ENCODE measurements at places on chromosomes 5 and 9.
A peak's percentile ranks its signal among the peaks of the same experiment; 100 is the strongest.

DNA sequence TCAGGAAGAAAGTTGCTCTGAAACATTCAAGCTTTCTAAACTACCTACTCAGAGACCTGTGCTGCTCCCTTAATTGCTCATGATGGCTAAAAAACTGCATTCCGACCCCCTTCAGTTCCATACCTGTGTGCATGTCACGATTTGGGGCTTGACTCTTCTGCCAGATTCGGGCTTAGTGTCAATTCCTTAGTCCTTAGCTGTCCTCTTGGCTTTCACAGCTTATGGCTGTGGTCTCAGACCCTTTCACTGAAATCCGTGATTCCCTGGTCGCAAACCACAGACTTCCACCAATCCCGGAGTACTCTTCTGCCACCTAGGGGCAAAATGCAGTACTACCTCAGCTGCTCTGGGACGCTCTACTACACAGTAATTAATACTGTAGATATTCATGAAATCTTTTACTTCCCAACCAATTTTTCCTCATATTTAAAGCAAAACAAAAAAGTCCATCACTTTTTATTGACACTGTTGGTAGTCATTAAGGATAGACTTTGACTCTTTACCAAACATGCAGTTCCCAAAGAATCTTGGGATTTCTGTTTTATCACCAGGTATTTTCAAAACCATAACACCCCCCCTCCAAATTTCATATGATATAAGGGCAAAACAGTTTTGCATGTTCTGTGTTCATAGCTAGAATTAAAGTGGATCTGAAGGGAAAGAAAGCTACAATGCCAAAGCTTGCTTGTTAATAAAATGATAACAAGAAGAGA lies 617.4 kb downstream of the SLCO4C1 start:
- DNase-seq: peak; percentile 1

DNA sequence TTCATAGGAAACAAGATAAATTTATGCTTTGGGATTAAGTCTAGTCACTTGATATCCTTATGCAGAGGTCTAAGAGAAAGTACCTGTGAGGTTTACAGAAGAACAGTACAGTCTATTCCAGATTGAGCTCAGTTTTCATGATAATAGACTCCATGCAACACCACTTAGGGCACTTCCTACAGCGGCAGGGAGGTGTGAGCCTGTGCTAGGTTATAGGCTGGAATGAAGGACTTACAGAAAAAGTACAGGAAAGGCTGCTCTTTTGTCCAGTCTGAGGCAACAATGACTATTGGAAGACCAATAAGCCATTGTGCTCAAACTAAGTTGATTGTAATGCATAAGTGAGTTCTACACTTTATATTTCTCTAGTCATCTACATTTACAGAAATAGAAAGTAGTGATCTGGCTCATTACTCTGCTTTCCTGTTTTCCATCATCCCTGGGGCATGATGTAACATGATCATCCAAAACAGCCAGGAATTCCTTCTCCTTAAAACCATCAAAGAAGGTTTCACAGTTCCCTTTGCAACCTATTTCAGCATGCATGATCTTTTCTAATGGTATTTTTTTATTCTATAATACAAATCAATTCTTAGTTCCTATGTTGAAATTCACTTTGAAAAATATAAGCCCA lies 322.8 kb downstream of the SLF1 start:
- DNase-seq: no peak

- no peak for DNase-seq
Observed at GRCh38 chr5:114319821-114320220, 42.0 kb upstream of the KCNN2 start.

DNA sequence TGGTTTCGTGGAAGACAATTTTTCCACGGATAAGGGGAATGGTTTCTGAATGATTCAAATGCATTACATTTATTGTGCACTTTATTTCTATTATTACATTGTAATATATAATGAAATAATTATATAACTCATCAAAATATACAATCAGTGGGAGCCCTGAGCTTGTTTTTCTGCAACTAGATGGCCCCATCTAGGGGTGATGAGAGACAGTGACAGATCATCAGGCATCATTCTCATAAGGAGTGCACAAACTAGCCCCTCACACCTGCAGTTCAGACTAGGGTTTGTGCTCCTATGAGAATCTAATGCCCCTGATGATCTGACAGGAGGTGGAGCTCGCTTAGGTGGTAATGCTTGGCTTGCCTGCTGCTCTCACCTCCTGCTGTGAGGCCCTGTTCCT lies 6.4 kb downstream of the ISCA1 start:
- no peak for DNase-seq

DNA sequence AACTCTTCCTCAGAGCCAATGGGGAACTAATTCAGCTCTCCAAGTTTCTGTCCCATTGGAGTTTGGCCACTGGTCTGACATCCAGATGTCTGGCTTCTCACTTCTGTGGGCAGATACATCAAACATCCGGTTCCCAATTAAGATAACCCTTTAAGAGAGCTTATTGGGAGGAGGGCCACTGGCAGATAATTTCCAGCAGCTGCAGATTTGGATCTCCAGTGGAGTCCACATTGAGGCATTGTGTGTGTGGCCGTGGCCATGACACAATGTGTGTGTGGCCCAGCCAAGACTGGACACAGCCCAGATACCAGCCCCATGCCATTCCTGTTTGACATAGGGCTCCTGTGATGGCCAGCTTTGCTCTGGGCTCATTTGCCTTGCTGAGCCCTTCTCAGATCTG lies 110.5 kb upstream of the MAP1B start:
- DNase-seq: no peak

Data from stimulated activated CD4-positive, alpha-beta T cell treated with anti-CD3 and anti-CD28 coated beads, Interleukin-1b, Interleukin-23, amount 100 ng/mL, for 1 hour (primary cell).